GM13976 (cell line): ENCODE measurements at places on chromosomes 4 and X.

- no peak for DNase-seq
These were observed 29.1 kb upstream of the HTRA3 start for GRCh38 chr4:8240211-8241041.

GRCh38 chr4:163269869-163270268, 62.5 kb downstream of the NPY1R start:
- DNase-seq = no peak

- DNase-seq = peak; percentile 58
These were observed 36.0 kb downstream of the GAB3 start for GRCh38 chrX:154714925-154715324.

DNA sequence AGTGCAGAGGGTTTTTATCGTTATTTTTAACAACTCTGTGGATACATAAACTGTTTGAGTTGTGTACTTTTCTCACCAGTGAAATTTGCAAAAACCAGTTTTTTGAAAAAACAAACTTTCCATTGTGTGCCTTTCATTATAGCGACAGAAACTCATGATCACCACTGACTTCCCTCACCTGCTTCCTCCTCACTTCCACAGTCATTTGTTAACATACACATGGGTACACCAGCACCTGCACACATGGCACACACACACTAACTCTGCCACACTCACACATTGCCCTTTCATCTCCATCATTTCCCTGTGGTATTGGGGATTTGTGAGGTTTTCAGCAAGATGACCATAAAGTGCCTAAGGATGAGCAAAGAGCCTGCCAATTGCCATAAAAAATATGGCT, 20.6 kb downstream of the CLDN22 start:
- no peak for DNase-seq

- no peak for DNase-seq
These were observed 47.0 kb upstream of the SLC34A2 start for GRCh38 chr4:25608644-25609043.

DNA sequence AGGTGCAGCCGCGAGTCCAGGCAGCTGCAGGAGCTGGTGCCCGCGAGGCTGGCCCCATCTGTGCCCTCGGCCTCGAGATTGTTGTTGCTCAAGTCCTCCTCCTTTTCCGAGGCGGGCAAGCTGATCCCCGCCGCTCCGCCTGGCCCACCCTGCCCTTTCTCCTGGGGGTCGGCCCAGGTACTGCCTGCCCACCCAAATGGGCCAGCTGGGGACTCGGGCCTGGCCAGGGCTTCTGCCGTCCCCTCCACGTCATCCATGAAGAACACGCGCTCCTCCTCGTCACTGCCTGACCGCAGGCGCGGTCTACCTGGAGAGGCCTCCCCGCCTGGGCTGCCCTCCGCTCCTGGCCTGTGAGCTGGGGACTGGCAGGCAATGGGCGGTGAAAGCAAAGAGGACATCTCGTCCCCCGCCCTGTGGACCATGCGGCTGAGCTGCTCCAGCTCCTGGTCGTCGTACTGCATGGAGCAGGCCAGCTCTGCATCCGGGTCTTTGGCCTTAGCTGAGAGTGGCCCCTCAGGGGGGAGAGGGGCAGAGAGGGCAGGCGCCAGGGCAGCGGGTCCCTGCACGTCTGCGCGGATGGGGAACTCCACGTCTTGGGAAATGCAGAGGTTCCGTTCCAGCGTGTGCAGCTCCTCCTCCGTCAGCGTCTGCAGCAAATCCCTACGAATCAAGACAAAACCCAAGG, 43.1 kb upstream of the MXD4 start:
- peak; percentile 13 for DNase-seq

DNA sequence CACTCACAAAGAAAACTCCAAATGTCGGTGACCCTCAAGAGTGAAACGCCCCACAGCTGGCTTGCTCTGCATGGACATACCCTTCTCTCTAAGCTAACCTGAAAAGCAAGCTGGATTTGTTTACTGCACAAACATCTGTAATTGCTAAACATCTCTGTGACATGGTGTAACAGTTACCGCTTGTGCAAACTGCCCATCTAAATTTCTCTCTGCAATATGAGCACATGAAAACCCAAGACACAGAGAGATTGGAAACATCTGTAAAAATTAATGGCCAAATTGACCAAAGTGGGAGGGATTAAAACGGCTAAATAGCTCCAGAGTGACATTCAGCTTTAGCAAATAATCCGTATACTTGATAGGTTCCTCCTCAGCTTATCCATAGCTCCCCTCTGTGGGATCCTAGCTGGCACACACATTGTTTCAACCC, 155.0 kb upstream of the MAP3K15 start:
- no peak for DNase-seq

DNA sequence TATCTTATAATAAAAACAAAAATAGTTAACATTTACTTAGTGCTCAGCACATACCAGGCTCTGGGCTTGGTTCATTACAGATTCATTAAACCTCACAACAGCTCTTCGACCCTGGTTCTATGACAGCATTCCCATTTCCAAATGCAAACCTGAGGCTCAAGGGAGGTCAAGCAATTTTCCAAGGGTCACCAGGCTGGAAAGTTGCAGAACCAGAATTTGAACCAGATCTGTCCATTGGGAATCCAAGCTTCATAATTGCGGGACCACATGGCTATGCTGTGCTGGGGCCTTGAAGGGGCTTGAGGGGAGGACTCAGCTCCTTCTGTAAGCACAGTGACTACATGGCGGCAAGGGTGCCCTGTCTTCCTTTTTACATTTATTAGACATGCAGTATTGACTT, 197.3 kb upstream of the LNX1 start:
- DNase-seq = no peak

GRCh38 chrX:104045642-104046041, 5.9 kb downstream of the H2BW2 start:
- no peak for DNase-seq

DNA sequence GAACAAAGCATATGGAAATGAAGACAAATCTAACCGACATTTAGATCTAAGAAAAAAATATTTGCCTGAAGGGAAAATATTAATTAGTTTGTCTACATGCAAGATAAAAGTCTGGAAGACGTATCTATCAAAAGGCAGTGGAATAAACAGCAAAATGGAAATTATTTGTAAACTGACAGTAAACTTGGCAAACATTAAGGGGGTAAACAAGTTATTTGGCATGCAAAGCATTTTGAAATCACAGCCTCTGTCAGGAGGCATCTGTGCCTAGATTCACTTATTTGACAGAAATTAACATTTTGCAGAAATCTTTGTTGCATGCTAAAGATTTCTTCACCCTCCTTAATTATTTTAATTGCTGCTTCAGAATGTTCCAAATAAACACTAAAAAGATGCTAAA, 1065.8 kb upstream of the POU3F4 start:
- DNase-seq = no peak

DNA sequence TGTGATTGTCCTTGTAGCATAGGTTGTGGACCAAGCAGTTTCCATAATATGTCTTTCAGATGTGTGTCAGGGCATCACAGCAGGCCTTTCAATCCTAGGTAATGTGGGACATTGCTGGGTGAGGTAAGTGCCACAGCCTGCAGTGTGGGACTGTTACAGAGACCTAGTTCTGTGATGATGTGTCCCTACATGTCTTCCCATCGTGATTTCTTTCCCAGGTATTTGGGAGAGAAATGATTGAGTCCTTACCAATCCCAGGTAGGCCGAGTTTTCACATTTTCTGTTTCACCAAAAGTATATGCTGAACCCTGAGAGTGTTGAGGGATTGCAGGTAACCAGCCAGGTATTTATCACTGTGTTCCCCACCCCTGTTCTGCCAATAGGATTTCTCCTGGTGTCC, 10.6 kb upstream of the ATXN3L start:
- no peak for DNase-seq

- no peak for DNase-seq
These were observed 495.2 kb downstream of the INPP4B start for GRCh38 chr4:142350871-142351270.

- no peak for DNase-seq
These were observed 669.6 kb upstream of the PCDH10 start for GRCh38 chr4:132479543-132479942.

DNA sequence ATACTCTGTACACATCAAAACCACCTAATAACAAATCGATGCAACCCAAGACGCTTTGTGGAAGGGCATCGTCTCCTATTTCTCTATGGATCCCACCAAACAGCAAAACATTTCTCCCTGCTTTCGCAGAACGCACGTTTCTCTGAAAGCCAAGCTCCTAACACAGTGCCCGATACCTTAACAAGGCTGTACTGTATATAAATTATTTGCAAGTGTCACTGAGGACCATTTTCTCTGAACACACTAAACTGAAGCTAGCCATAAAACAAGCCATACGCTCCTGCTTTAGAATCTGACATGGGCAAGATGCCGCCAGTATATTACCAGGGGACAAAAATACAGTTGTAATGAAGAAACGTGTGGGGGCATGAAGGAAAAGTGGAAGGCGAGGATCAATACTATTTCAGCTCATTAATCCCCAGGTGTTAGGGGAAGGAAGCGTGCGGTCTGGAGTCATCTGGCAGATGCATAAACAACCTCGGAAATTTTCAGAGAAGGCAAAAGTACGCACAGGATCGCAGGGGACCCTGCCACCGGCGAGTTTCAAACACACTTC, 703 bp downstream of the KCNIP4 start:
- DNase-seq = no peak

- DNase-seq = no peak
These were observed 3.7 kb downstream of the NDST3 start for GRCh38 chr4:118037955-118038354.

DNA sequence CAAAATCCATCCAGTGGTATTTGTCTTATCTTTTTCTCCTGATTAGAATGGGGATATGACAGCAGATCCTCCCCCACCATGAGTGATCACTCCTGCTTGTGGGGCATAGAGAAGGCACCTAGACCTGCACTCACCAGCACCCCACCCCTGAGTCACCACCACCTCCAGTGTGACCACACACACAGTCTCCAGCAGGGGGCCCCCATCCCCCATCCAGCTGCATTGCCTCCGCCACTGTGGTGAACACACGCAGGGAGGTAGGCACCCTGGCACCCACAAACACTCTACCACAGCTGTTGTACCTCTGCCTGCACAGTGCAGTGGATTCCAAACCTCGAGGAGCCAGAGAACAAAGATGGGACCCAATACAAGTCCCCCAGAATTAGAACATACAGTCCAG, 9.0 kb upstream of the MAGEA8 start:
- peak; percentile 47 for DNase-seq

GRCh38 chr4:152572417-152573086, 36.7 kb upstream of the FBXW7 start:
- DNase-seq = no peak

- DNase-seq = no peak
These were observed 378.0 kb downstream of the AFF2 start for GRCh38 chrX:148878371-148878770.

DNA sequence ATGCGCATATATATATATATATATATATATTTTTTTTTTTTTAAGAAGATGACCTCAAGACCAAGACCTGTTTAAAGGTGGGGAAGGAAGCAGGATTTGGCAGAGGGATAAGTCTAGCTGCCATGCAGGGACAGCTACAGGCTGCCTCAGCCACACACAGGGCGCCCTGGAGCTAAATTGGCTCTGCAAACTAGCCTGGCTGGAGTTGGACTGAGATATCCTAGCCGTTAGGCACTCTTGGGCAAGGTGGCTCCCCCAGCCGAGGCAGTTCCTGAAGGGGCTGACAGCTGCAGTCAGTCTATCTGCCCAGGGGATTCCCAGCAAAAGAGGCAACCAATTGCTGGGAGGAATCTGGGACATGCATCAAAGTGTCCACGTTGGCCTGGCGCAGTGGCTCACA, 21.9 kb downstream of the TRIML1 start:
- no peak for DNase-seq

GRCh38 chrX:110407910-110408545, 49.4 kb downstream of the RTL9 start:
- peak; percentile 26 for DNase-seq

GRCh38 chr4:24032371-24032989, 142.6 kb upstream of the PPARGC1A start:
- no peak for DNase-seq

GRCh38 chr4:11532138-11532537, 103.4 kb upstream of the HS3ST1 start:
- DNase-seq = no peak

- DNase-seq = no peak
These were observed 531.8 kb downstream of the GLUD2 start for GRCh38 chrX:121579016-121579760.

GRCh38 chr4:114034189-114034588, 54.7 kb upstream of the ARSJ start:
- no peak for DNase-seq

GRCh38 chr4:112321776-112322684, 24.9 kb downstream of the ALPK1 start:
- peak; percentile 58 for DNase-seq

DNA sequence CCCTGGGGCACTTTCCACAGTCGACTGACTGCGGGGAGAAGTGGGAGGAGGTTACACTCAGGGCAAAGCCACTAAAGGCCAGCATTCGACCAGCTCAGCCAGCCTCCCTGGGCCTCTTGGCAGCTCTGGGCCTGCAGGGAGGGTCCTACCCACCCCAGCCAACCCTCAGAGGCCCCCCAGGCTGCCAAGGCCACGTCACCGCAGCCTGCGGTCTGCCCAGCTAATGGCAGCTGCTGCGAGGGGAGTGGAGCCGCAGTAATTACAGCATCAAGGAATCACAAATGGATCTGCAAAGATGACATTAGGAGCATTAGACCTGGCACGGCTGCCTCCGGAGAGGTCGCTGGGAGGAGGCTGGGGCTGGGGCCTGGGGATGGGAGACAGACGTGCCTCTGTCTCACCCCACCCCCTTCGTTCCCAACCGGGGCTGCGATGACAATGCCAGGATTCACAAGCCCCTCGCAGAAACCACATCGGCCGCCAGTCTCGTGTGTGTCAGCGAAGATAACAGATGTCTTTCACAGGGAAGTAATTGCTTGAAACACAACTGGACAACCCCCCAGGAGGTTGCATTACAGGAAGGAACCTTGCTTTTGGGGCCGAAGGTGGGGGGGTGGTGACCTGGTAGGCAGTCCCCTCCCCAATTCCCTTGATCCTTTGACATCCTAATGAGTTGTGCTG, 367.6 kb downstream of the BCOR start:
- DNase-seq = no peak

DNA sequence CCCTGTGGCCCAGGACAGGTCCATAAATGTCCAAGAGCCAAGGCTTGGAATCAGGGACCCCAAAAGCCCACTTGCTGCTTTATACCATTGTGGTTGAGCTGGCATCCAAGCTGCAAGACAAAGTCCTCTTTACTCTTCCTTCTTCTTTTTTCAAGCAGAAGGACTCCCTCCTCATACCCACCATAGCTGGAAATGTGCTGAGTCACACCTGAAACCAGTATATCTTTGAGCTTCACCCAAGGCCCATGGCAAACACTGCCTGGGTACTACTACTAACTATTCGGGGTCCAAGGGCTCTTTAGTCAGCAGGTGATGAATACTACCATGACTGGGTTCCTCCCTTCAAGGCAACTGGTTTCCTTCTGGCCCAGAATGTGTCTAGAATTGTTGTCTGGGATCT, 37.3 kb upstream of the NMU start:
- DNase-seq = no peak

GRCh38 chrX:40094041-40094899, 3.5 kb downstream of the BCOR start:
- DNase-seq = no peak
